ENCODE measurements at places on chromosomes 5 and 9.

GRCh38 chr9:82367016-82367415 is 378.4 kb downstream of the SPATA31D1 start:
- no peak for DNase-seq

GRCh38 chr5:174154559-174154958 is 109.1 kb downstream of the NSG2 start:
- no peak for DNase-seq

- DNase-seq: no peak
Measured at GRCh38 chr5:102385365-102385764, 89.3 kb upstream of the SLCO4C1 start.

GRCh38 chr9:70696694-70697335 is 282.4 kb upstream of the KLF9 start:
- no peak for DNase-seq

GRCh38 chr5:39206630-39207321 is 12.6 kb downstream of the FYB1 start:
- no peak for DNase-seq

GRCh38 chr5:67089200-67089725 is 107.3 kb downstream of the CD180 start:
- DNase-seq: no peak

- DNase-seq: no peak
Measured at GRCh38 chr9:68455451-68455850, 85.2 kb downstream of the TMEM252 start.

GRCh38 chr9:69999315-69999714 is 44.3 kb upstream of the MAMDC2 start:
- DNase-seq: no peak

DNA sequence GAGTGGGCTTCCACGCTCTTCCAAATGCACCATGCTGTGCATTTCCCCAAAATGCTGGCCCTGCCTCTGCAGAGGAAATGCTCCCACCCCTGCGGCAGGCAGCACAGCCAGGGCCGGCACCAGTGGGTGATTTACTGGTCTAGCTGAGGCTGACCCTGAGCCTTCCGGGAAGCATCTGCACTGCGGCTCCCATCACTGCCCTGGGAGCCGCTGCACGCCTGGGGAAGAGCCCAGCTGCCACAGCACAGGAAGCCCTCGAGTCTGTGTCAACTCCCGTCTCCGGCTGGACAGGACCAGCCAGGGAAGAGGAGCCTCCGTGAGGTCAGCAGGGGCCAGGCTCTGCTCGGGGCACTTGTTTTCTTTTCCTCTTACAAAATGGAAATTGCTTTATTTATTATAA is 25.1 kb upstream of the EEIG1 start:
- no peak for DNase-seq

DNA sequence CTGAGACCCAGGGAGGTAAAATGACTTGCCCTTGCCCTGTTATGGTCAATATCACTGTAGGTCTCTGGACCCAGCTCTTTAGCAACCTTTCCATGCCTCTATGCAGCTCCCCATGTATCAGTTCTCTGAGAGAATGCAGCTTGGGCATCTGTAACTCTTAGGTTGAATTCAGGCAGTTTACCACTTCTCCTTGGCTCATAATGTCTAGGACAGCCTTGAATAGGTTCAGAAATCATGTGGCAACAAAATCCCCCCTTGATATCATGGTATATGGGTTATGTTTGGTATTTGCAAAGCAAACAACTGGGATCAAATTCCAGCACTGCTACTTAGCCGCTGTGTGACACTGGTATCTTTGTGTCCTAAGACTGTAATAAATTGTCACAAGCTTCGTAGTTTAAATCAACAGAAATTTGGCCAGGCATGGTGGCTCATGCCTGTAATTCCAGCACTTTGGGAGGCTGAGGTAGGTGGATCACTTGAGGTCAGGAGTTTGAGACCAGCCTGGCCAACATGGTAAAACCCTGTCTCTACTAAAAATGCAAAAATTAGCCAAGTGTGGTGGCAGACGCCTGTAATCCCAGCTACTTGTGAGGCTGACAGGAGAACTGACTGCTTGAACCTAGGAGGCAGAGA is 10.7 kb upstream of the SUB1 start:
- DNase-seq: no peak

DNA sequence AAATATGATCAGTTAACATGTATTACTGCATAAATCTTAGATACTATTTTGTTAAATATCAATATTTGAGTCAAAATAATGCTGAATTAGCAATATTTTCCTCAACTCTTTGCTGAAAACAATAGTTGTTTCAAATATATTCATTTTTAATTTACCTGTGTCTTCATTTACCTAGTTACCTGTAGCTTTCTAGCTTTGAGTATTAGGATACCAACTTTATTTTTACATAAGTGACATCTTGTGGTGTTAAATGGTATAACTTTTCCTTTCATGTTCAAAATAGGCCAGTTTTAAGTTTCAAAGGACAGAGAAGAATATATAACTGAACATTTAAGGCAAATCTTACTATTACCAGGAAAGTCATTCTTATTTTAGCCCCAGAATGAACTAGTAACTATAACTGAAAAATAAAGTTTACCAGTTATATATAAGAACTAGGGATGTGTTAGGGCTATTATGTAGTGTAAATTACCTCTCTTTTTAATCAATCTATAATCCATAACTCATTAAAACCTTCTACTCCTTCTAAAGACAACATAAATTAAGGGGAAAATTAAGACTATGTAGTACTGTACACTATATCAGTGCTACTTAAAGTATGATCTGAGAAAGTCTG is 25.3 kb downstream of the AP3B1 start:
- DNase-seq: no peak

DNA sequence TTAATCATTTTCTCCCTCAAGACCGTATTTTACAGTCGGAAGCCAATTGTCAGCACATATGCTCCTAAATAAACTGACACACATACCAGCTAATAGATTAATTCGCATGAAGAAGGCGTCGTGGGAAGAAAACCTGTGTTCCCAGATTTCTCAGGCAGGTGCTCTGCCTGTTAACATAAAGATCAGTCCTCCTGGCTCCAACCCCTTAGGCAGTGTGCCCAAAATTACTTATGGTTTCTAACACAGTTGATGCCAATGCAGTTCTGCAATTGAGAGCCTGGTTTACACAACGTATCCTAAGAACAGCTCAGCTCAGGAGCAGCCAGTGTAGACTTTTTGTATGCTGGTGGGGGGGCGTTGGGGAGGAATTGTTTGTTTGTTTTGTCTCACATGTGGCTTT is 208.3 kb downstream of the ENC1 start:
- no peak for DNase-seq

- DNase-seq: no peak
Measured at GRCh38 chr5:16797951-16798350, 138.1 kb downstream of the MYO10 start.

DNA sequence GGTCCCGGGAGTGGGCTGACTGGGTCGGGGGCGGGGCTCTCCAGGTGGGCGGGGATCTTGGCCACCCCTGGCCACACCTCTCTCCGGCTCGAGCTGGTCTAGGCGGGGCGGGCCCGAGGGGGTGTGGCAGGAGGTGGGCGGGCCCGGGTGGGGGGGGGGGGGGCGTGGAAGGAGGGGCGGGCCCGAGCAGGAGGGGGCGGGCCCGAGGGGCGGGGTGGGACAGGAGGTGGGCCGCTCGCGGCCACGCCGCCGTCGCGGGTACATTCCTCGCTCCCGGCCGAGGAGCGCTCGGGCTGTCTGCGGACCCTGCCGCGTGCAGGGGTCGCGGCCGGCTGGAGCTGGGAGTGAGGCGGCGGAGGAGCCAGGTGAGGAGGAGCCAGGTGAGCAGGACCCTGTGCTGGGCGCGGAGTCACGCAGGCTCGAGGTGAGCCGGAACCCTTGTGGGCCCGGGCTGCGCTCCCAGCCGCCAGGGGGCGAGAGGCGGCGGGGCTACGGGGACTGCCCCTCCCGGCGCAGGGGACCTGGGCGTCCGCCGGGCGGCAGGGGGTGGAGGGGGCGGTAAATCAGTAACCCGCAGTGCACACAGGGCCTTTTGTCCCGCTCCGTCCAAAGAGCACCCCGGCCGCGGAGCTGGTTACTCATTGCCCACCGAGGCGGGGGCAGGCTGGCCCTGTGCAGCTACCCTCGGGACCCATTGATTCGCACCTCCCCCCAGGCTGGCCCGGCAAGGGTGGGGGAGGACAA is at the start of gene FGFR4:
FGFR4 (plus strand) TSS at position 262 of the 744 bp plus-strand sequence. CDS start 2,688 bp downstream, outside the sequence.
- peak; percentile 59 for DNase-seq

GRCh38 chr5:122056913-122057312 is 21.1 kb downstream of the LOX start:
- DNase-seq: no peak

DNA sequence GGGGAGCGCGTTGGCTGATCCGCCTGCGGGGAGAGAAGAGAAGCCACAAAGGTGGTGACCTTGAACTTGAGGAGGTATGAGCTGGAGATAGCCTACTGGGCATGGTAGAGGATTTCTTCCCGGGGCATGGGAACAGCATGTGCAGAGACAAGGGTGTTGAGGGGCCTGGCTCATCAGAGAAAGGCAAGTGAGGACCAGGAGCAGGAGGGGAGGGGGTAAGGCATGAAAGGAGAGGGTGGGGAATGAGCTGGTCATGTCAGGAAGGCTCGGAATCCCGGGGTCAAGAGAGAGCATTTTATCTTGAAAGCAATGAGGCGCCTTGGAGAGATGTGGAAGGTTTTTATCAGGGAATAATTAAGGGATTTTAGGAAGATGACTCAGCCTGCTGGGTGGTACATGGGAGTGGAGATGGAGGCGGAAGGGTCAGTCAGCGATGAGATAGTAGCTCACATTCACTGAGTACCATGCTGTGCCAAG is 121.1 kb downstream of the LHX2 start:
- DNase-seq: no peak

DNA sequence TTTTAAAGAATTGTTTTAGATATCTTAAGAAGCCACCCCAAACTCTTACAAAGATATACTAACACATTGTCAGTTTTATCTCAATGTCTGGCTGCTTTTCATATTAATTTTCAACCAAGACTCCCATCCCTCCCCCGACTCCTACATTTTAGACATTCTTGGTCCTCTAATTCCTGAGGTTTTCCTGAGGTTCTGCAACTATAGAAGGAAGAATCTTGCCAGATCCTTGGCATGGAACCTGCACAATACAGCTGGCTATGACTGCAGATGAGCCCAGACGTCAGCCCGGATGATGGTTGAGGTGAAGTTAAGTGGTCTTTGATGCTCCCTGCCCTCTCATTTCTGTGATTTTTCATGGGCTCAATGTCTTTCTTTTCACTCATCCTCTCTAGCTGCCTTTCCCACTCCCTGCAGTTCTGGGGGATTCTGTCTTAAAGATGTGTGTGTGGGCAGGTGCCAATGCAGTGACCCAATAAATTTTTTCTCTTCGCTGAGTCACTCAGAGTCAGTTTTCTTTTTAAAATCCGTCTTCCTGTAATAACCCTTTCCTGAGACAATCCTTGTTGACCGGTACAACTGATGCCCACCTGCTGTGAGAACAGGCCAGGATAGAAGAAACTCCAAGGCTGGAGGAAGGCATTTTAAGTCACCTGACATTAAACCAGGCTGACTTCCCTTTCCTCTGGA is 237.8 kb upstream of the GAS1 start:
- DNase-seq: no peak

GRCh38 chr5:109307951-109308350 is 101.8 kb downstream of the PJA2 start:
- DNase-seq: no peak
